ENCODE measurements at places on chromosomes 2 and 18.

DNA sequence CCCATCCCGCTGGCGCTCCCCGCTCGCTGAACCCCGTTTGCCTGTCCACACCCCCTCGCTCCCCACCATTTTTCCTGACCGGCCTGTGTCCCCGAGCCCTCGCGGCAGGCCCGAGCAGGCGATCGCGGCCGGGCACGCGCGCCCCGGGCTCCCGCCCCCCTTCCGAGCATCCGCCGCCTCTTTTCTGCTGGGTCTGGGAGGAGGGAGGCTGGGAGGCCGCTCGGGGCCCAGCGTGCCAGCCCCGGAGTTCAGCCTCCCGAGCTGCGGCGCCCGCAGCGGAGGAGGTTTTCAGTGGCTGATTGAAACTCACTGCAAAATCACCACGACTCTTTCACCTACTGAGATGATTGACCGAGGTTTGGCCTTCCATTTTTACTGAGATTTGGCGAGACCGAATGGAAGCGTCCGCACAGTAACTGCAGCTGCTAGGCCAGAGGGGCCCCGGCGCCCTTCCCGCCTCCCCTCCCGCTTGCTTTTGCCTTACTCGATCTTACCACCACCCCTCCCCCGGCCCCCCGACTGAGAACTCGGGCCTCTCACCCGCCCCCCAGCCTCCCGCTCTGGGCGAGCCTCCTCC, 4.8 kb downstream of the SOX11 start:
- DNase-seq: peak; percentile 87

- DNase-seq: no peak
Observed at GRCh38 chr18:62938006-62938405, 222.7 kb downstream of the PHLPP1 start.

- DNase-seq: no peak
Observed at GRCh38 chr2:43420389-43420801, 175.4 kb downstream of the THADA start.

DNA sequence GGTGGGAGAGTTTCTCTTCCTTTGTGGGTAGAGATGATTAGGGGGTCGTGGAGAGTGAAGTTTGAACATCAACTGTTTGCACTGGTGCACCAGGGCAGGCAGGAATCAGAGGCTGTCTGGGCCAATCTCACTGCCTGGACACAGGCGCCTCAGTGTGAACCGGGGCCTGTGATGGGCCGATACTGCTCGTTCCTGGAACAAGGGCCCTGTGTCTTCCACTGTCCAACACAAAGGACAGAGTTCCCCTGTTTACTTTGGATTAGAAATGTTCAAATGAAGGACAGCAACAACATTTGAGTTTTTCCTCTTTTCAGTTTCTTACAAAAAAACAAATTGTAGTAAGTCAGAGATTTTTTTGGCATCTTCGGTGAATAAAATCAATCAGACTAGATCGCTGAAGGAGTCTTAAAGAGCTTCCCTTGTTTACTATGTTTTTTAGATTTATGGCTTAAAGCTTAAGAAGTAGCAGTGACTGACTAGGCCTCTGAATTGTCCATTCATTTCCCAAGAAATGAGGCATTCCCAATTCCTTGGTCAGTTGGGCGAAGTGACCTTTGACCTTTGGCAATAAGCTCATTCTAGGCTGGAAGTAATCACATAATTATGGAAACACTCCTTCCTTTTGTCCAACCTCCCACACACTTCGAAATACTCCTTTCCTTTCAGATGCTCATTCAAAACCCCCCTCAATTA, 11.6 kb upstream of the TGFA start:
- DNase-seq: no peak

DNA sequence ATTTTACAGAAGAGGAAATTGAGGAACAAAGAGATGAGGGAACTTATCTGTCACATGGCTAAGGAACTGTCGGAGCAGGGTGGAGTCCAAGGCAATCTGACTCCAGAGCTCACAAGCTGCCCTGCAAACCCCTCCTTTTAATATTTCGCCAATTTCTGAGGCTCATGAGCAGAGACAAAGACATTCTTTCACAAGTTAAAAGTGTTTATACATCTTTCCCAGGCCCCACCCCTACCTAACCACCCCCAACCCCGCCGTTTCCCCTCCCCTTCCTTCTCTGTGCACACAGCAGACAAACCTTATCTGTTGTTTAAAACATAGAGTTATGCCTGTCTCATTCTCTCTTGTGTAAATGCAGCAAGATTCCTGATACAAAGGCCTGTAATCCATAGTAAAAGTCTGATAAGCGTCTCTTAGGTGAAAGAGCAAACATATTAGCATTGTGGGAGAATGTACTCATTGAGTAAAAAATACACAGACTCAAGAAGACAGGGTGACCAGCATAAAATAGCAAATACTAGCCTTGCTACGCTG, 44.3 kb downstream of the EPHA4 start:
- no peak for DNase-seq

DNA sequence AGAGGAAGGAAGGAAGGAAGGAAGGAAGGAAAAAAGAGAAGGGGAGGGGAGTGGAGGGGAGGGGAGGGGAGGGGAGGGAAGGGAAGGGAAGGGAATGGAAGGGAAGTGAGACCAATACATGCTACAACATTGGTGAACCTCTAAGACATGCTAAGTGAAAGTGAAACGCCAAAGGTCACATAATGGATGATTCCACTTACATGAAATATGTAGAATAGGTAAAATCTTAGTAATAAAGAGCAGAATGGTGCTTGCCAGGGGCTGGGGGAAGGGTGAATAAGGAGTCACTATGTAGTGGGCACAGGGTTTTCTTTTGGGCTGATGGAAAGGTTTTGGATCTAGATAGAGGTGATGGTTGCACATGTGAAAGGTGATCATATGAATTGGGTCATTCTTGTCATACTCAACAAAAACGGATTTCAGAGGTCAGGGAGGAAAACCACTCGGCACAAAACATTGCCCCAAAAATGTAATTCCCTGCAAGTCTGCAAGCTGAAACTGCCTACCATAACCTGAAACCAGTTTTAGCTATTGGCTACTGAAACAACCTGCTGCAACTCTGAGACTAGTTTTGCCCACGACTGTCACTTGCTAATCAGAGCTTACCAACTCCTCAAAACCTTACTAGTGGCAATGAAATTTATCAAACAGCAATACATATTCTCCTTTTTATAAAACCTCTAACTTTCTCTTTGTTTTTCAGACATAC, 59.2 kb downstream of the CCDC141 start:
- DNase-seq: no peak

GRCh38 chr2:12928775-12929401, 212.2 kb downstream of the TRIB2 start:
- DNase-seq: no peak

GRCh38 chr2:68833162-68833561, 38.0 kb downstream of the BMP10 start:
- no peak for DNase-seq

DNA sequence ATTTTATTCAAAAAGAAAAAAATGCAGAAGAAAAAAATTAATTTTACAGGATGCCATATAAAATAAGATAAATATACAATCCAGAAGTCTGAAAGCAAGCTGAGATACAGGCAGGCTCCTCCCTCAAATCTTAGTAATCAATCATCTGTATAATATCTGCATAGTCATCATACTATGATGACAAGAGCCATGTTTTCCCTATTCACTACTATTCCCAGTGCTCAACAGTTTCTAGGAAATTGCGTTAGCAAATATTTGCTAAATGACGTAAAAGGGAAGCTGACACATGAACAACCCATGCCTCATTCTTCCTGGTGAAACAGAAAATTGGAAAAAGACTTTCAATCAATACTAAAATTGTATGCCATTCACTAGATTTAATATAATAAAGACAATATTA, 793.2 kb downstream of the SUCLG1 start:
- DNase-seq: no peak

DNA sequence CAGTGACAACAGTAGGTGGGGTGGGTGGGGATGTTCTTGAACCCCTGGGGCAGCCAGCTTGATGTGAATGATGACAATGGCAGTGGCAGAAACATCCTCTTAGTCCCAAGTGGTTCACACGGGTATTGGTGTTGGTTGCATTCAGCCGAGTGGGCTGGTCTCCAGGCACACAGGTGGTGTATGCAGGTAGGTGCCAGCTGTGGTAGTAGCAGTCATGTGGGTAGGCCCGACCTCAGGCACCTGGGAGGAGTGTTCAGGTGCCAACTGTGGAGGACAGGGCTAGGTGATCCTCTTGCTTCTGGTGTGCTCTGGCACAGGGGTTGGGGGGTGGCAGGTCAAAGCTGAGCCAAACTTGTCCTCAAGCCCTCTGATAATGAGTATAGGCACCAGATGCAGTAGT, 327.6 kb upstream of the CYP26B1 start:
- DNase-seq: no peak

GRCh38 chr2:3207091-3207491, 170.5 kb downstream of the EIPR1 start:
- no peak for DNase-seq

DNA sequence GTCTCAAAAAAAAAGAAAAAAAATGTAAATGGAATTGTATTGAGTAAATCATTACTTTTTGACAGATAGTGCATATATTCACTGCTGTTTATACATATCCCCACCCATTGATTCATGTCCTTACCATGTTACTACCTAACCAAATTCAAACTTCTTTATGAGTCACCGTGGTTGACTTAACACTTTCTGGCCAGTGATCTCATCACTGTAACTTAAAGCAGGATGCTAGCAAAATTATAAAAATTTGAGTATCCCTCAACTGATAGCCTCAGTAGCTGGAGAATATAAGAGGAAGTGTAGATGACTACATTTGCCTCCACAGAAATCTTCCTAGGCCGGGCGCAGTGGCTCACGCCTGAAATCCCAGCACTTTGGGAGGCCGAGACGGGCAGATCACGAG, 13.4 kb downstream of the CNOT9 start:
- DNase-seq: no peak

DNA sequence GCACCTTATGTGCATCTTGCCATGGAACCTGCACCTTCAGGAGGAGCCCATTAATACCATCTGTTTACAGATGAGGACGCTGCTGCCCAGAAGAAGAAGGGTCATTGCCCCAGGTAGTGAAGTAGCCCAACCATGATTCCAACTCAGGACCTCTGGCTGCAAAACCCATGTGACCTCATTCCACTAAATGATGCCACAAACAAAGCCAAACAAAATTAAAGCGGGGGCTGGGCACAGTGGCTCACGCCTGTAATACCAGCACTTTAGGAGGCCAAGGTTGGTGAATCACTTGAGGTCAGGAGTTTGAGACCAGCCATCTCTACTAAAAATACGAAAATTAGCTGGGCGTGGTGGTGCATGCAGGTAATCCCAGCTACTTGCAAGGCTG, 202.1 kb downstream of the EIPR1 start:
- DNase-seq: no peak

- no peak for DNase-seq
Observed at GRCh38 chr2:238776003-238776760, 71.7 kb upstream of the TWIST2 start.

- DNase-seq: no peak
Observed at GRCh38 chr2:105425936-105426625, 27.2 kb upstream of the FHL2 start.

- DNase-seq: no peak
Observed at GRCh38 chr18:9343577-9343976, 9.0 kb downstream of the TWSG1 start.

DNA sequence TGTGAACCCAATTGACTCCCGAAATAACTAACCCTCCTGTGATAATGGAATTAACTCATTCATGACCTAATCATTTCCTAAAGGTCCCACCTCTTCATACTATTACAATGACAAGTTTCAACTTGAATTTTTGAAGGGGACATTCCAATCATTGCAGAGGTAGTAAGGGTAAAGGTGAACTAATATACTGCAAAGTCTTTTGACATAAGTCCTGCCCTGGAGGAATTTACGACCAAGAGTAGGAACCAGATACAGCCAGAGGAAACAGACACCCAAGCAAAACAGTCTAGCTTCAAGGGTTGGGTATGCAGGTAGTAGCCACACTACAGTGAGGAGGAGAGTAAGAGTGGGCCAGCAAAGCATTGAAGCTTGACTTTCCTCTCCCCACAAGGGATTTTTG, 1.2 kb upstream of the SRBD1 start:
- DNase-seq: no peak

DNA sequence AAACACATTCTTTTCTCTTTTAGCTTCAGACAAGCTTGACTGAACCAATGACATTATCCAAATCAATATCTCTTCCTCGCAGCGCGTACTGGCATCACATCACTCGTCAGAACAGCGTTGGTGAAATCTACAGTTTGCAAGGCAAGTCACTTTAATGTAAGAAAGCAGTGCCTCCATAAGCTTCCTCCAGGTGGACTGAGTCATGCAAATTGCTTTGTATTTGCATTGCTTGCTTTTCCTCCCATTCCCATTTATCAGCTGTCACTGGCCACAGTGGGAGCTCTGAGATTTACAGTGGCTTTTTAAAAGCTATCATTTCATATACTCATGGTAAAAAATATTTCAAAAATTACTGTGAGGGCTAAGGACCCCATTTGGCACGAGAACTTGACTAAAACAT, 189.9 kb downstream of the CD226 start:
- no peak for DNase-seq

DNA sequence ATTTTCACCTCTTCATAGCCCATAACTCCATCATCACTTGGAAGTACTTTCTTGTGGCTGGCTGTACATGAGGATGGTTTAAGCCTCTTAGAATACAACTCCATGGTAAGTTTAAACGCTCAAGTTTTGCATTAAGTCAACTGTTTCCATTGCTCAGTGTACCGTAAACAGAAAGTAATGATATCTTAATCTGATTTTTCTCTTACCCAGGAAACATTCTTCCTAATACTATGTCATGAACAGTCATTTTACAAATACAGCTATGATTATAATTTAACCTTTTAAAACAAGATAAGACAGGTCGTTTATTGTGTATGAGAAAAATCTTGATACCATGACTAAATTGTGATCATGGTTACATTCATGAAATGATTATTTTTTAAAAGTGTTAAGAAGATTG, 11.6 kb upstream of the DYNC2LI1 start:
- DNase-seq: no peak

DNA sequence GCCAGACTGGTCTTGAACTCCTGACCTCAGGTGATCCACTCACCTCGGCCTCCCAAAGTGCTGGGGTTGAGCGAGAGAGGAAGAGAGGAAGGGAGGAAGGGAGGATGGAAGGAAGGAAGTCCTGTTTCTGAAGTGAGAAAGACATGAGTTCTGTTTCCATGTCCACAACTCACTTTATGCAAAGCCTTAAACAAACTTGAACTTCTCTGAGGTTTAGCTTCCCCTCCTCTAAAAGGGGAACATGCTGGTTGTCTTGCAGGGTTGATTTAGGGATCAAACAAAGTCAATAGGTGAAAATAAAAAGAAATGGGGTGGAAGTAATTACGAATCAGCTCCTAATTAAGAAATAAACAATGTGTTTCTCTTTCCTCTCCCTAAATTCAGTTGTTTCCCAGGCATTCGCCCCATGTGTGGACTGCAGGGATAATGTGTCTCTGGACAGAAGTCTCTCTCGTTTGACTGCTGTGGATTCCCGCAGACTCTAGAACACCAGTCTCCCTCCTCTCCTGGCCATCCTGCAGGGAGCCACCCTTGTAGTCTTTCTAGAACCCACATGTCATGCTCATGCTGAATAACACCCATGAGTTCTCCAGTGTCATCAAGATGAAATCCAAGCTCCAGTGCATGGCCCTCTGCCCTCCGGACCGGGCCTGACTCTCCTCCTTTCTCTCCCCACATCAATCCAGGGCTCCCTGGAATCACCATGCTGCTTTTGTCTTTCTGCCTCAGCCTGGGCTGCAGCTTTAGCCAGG, 229.3 kb upstream of the TRIB2 start:
- no peak for DNase-seq

GRCh38 chr18:74234326-74235171, 57.2 kb downstream of the CYB5A start:
- no peak for DNase-seq

- DNase-seq: peak; percentile 24
Observed at GRCh38 chr2:127165539-127165935, 54.6 kb downstream of the CYP27C1 start.

Data from right hindlimb (tissue), 1 donor.